T follicular helper cell (primary cell): ENCODE measurements at places on chromosomes 12 and 14.

GRCh38 chr12:107736914-107737313 is 24.0 kb downstream of the PRDM4 start:
- no peak for DNase-seq

DNA sequence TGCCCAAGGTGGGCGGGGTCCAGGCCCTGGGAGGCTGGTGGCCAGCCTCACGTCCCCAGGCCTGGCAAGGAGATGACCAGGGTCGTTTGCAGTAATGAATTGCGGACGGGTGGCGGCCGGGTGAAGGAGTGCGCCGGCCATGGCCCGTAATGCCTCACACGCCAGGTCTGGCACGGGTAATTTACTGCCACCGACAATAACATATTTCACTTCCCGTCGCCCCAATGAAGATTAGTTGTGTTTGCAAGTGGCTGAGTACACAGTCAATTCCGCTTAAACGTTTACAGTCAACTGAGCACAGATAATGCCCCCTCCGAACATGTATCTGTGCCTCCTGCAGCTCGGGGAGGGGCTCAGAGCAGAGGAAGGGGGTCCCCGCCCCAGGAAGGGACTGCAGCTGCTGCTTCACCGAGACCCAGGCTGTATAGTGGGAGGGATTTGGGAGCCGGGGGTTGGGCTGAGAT is 48.3 kb downstream of the MVK start:
- no peak for DNase-seq

DNA sequence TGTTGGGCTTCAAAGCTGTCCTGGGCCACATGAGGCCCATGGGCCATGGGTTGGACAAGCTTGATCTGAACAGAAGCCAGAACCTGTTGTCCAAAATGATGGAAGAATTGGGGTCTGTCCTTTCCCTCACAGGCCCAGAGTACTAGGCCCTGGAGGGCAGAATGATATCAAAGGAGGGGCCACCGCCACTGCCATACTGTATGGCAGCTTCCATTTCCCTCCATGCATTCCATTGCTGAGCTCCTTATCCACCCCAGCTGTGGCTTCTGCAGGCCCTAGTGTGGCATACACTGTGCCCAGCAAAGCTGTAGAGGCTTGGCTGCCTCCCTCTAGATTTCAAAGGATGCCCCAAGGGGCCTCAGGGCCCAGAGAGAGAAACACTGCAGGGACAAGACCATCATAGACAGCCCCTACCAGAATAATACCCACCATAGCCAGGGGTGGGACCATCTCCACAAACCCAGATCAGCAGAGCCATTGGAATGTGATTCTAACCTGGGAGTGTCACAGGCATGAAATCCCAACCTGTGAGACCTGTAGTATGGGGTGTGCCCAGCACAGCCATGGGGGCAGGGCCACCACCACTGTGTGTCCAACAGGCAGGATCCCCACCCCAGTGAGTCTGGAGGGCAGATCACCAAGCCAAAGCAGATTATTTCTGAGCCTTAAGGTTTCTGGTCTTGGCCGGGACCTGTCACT is 61.4 kb upstream of the BEGAIN start:
- no peak for DNase-seq

- DNase-seq = no peak
Measured at GRCh38 chr12:105581420-105581819, 250.9 kb downstream of the C12orf75 start.

GRCh38 chr12:129231491-129231890 is 378.2 kb downstream of the GLT1D1 start:
- DNase-seq = no peak

GRCh38 chr14:78666336-78667056 is 496.3 kb downstream of the NRXN3 start:
- DNase-seq = no peak

- DNase-seq = no peak
Measured at GRCh38 chr14:100529561-100530031, 57.6 kb downstream of the BEGAIN start.

DNA sequence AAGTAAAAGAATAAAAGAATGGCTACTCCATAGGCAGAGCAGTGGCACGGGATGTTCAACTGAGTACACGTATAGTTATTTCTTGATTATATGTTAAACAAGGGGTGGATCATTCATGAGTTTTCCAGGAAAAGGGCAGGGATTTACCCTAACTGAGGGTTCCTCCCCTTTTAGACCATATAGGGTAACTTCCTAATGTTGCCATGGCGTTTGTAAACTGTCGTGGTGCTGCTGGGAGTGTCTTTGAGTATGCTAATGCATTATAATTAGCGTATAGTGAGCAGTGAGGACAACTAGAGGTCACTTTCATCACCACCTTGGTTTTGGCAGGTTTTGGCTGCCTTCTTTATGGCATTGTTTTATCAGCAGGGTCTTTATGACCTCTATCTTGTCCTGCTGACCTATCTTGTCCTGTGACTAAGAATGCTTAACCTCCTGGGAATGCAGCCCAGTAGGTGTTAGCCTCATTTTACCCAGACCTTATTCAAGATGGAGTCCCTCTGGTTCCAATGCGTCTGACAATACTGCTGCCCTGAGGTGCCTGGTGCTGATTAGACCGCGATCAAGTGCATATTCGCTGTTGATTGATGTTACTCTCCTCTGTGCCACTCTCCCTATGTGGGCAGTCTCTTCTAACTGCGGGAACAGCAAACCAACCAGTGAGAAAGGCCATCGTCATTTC is 67.6 kb upstream of the AMN1 start:
- DNase-seq = no peak
